Fibroblast of skin of abdomen (primary cell): ENCODE measurements at places on chromosomes 12 and 14.

- DNase-seq, result no peak
Measured at GRCh38 chr12:132150780-132151144, 6.5 kb downstream of the NOC4L start.

DNA sequence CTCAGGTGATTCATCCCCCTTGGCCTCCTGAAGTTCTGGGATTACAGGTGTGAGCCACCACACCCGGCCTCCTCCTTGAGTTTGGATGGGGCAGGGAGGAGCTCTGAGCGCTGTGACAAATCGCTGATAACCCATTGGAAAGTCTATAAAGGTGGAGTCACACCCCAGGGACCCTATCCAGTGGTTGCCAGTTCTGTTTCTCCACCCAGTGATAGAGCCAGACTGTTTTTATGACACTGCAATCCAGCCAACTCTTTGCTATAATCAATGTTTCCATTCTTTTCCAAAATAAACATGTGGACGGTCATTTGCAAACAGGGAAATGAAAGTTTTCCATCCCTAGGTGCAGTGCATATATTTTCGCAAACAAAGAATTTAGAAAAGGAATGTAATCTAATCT lies 142.0 kb upstream of the PELI2 start:
- no peak for DNase-seq

DNA sequence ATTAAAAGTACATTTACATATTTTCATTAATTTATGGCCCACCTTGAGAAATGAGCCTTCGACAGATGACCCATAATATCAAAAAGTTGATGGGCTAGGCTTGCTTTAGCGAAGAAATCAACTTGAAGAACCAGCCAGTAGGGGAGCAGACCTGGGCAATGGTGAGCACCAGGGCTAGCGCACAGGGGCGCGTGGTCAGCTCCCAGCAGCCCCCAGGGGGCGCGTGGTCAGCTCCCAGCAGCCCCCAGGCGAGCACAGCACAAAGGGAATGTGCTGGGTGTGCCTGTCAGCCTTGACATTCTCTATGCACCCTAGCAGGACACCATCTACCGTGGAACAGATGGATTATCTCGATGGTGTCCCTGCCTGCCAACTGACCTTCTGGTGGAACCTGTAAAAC lies 15.3 kb upstream of the SOX5 start:
- DNase-seq, result no peak

DNA sequence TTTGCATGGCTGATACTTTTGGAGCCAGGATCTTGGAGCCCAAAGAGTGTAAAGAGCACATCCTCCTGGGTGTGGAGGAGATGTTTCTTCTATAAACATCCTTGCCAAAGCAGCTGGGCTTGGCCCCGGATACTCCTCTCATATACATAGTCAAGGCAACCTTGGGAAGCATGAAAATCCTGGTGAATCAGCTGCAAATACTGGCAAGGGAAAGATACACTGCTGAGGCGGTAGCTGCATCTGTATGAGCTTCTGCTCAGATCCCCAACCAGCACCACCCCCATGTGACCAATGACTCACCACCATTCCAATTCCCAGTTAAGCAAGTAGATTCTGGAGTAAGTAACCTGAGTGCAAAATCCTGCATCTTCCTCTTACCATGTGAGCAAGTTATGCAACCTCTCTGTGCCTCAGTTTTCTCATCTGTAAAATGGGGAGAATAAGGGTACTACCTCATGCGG lies 567.4 kb downstream of the MED13L start:
- peak; percentile 82 for DNase-seq

DNA sequence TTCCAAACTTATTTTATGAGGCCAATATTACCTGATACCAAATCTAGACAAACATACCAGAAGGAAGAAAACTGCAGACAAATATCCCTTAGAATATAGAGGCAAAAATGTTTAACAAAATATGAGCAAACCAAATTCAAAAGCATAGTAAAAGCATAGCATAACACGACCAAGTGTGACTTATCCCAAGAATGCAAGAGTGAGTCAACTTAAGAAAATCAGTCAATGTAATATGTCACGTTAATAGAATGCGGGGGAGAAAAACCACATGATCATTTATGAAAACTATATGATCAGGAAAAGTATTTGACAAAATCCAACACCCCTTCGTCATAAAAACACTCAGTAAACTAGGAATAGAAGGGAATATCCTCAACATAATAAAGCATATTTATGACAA lies 217.3 kb downstream of the ADGRD1 start:
- peak; percentile 30 for DNase-seq

GRCh38 chr14:56524971-56525677 lies 54.5 kb upstream of the TMEM260 start:
- DNase-seq, result no peak

GRCh38 chr14:35112641-35113040 lies 9.1 kb downstream of the PPP2R3C start:
- DNase-seq, result no peak

DNA sequence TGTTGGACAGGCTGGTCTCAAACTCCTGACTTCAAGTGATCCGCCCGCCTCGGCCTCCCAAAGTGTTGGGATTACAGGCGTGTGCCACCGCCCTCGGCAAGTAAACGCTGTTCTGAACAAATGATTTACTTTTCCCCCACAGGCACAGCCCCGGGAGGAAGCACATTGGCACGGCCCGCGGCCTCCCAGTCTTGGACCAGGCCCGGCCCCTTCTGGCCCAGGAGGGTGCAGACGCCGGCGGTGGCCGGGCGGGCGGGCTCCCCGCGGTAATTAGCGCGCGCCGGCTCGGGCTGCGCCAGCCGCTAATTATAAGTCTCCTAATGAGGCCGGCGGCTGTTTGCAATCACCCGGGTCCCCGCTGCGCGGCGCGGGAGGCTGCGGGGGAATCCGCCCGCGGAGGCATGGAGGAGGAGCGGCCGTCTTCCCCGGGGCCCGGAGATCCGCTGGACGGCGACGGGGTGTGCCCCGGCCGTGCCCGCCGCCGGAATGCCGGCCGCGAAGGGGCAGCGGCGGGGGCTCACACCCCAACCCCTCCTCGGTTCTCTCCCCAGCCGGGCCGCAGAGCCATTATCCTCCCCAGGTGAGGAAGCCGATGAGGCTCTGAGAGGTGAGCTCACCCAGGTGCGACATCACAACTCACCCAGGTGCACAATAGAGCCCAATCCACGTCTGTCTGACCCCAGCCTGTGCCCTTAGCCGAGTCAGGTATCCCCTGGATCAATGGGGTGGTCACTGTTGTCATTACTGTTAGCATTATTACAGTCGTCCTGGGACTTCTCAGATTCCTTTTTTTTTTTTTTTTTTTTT lies 3.3 kb upstream of the POP5 start:
- DNase-seq, result peak; percentile 14

GRCh38 chr14:26917086-26917485 lies 319.3 kb upstream of the NOVA1 start:
- peak; percentile 50 for DNase-seq

DNA sequence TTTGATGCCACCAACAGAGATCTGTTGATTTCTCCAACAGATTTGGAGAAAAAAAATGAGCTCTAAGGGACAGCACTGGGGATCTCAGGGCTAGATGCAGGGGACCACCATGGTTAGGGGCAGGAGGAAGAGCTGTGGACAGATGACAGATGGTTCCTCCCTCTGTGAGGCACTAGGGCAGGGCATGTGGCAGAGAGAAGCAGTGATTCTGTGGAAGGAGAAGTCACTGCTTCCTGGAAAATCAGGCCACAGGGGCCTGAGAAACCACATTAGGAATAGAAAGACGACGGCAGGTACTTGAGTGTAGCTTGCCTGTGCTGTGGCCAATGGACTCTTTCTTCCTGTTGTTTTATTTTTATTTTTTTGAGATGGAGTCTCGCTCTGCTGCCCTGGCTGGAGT lies 24.9 kb upstream of the TMED2 start:
- no peak for DNase-seq

- DNase-seq, result no peak
Measured at GRCh38 chr12:94322346-94322745, 137.3 kb downstream of the CEP83 start.

GRCh38 chr12:90618586-90618985 lies 336.4 kb downstream of the CCER1 start:
- DNase-seq, result peak; percentile 4

GRCh38 chr12:94980577-94980976 lies 22.9 kb downstream of the NDUFA12 start:
- peak; percentile 47 for DNase-seq

DNA sequence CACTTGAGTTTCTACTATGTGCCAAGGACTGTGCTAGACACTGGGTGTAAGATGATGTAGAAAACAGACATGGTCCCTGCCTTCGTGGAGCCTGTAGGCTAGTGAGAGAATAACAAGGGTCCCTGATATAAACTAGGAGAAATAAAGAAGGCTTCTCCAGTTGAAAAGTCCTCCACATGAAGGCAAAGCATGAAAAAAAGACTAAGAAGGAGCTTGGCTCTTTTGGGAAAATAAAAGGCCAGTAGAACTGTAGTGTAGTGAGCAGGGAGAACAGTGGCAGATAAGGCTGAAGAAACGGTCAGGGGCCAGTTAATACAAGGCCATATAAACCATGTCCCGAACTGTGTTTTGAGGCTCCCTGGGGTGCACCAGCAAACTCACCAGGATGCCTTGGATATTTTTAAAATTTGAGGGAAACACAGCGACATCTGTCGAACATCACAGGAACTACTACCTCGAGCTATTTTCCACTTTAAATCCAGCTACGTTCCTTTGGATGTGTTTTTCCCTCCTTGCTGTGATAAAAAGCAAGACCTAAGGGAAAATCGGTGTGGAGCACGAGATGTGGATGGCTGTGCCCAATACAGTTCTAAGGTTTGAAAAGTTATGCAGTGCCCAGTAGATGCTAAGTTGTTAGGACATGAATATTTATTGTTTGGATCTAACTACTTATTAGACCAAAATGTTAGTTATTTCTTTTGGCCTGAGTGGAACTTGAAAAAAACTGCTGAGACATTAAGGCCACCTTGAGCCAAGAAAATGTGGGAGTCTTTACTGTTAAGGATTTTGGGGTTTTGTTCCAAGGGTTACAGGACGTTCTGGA lies 8.5 kb upstream of the CFL2 start:
- DNase-seq, result peak; percentile 67

DNA sequence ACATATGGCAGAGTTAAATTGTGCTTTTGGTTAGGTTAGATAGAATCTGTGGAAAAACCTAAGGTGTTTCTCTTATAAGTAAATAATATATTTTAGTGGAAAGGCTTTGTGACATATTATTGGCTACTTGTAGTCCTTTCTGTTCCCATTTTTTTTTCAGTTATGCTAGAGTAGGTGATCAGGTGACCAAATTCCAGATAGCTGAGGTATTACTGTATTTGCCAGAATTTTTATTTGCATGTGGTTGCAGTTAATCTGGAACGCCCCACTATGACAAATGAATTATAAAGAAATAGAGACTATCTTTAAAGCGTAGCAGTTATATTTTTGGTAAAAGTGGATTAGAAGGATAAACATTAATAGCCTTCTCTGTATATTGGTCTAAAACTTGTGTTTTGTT lies 52.0 kb downstream of the ARHGAP5 start:
- peak; percentile 70 for DNase-seq

- no peak for DNase-seq
Measured at GRCh38 chr14:90569606-90570387, 173.0 kb downstream of the CALM1 start.

DNA sequence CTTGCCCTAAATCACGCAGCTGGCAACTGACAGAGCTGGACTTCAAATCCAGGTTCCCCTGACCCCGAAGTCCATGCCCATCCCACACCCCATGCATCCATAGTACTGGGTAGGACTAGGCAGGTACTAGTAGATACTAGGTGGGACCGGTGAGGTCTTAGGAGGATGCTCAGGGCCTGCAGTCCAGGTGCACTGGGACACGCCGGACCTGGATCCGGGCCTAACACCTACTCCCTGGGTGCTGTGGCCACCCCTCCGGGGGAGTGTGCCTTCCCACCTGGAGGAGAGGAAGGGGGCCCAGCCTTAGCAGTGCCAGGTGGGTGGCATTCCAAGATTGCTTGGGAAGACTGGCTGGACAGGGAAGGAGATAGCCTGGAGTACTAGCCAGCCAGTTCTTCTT lies 64.8 kb downstream of the CACNA1C start:
- no peak for DNase-seq

DNA sequence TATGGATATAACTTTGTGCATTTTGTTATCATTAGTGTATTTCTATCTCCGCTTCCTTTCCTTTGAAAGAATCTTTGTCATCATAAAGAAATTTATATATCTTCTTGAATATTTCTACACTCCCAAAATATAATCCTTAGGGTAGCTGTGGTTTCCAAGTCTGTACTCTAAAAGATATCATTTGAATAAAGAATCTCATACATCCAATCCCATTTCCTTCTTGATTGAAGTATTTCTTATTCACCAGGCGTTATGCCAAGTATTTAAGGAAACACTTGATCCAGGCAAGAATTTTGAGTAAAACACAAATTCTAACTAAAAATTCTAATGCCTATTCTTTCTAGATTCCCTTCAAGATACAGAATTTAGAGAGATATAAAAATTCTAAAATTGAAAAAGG lies 821.8 kb downstream of the GALC start:
- DNase-seq, result peak; percentile 36

- peak; percentile 69 for DNase-seq
Measured at GRCh38 chr14:96095581-96096476, 56.7 kb downstream of the C14orf132 start.

DNA sequence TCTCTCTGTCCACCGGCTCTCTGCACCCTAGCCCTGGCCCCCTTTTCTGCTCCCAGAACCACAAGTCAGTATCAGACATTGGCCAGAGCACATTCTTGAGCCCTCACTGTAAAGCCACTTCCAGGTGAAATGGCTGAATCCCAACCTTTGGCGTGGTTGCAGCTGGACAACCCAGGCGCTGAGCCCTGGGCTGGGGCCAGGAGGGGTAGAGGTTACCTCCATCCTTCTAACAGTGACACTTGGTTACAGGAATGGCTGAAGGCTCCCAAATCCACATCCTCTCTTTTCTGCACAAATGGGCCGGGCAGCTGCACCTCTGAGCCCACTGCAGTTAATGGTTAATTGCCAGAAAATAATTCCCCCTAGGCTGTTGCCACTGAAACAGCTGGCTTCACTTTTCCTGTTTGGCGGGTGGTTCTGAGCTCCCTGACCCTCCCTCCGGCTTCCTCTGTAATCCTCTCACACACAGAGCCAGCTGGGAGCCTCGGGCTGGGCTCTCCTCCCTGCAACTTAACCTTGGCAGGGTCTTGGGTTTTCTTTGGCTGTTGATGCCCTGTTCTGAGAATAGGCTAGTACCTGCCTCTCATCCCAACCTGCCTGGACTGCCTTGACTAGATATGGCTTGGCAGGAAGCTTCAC lies 44.1 kb downstream of the TSPAN11 start:
- no peak for DNase-seq

GRCh38 chr12:944211-944610 lies 5.3 kb downstream of the RAD52 start:
- no peak for DNase-seq
